Midbrain (tissue), 1 donor: ENCODE measurements at places on chromosomes 3 and 15.
A peak's percentile ranks its signal among the peaks of the same experiment; 100 is the strongest.

DNA sequence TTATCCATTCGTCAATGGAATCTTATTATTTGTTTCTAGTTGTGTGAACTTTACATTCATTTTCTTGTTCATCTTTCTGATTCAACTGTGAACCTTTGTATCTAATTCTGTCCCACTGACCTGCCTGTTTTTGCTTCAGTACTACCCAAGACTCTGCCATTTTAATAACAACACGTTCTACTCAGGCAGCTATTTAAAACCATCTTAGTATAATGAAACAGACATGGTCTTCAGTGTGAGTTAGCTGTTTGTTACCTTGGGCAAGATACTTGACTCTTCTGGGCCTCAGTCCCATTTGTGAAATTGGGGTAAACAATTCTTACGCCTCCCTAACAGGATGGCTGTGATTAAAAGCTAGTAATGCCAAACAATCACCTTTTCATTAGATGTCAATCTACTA, 1.6 kb downstream of the BTBD1 start:
- no peak for DNase-seq

GRCh38 chr3:47314056-47314764, 31.5 kb downstream of the KLHL18 start:
- DNase-seq, result no peak

DNA sequence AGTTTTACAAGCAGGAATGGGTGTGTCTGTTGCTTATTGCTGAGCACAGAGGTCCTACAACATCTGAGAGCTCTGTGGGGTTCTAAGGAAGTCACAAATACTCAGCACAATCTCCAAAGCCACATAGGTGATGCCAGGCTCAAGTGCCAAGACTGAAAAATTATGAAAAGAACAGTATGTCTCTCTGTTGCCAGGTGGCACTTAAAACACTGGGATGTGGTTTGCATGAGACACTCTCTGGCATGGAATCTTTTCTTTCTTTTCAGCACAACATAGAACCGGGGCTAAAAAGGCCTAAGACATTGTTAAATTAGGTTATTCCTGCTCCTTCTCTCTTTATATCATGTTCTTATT, 127.3 kb upstream of the PRICKLE2 start:
- DNase-seq, result no peak

DNA sequence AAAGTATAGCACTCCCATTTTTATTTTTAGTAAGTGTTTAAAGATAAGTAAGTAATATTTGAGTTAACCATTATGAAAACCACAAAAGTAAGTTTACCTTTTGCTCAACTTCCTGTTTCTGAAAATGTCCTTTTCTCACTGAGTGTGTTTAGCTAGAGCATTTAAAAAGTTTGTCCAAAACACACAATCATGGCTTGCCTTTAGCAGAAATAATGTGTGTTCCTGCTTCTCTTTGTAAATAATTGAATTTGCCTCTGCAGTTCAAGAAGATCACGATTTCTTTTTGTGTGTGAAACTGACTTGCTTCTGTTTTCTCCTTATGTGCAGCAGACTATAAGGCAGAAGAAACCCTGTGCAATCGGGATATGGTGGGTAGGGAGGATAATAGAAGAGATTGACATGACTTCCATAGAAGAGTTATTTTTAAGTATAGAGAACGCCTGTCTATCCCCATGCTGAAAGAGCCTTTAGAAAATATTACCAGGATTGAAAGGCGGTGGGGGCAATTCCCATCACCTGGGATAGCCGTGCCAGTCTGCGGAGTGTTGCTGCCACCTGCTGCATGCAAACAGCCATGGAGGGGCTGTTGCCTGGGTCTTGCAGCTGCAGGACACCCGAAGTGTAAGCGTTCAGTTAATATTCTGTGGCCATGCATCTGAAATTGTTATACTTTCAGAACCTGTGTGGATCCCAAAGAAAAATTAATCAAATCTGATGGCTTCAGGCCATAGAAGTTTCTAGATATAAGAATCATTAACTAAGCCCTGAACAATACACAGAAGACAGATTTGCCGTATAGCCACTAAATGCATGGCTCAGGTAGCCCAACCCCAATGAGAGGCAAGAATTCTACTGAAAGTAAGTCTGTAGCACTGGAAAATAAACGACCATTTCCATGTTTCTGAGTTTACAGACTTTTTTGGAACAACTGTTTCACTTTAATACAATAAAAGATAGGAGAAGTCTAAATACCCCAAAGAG, 2.4 kb upstream of the CD96 start:
- DNase-seq, result peak; percentile 20

GRCh38 chr3:9876991-9877390, 3.1 kb downstream of the CIDEC start:
- no peak for DNase-seq

GRCh38 chr15:38680775-38681174, 116.2 kb upstream of the RASGRP1 start:
- DNase-seq, result no peak

DNA sequence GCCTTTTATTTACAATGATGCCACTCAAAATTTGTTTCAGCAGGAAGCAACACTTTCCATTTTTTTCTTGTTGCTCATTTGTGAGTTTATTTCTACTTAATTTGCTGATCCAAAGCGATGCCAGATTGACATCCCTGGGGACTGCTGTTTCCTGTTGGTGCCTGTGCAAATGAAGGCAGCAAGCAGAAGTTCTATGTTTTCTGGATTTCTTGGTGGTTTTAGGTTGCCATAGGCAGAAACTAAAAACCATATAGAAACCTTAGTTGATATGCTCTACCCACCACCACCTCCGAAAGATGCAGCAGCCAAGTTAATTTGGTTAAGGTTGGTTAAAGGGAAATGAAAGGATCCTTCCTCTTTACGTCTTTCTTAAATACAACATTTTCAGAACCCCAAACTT, 356.2 kb downstream of the RBMS3 start:
- no peak for DNase-seq

DNA sequence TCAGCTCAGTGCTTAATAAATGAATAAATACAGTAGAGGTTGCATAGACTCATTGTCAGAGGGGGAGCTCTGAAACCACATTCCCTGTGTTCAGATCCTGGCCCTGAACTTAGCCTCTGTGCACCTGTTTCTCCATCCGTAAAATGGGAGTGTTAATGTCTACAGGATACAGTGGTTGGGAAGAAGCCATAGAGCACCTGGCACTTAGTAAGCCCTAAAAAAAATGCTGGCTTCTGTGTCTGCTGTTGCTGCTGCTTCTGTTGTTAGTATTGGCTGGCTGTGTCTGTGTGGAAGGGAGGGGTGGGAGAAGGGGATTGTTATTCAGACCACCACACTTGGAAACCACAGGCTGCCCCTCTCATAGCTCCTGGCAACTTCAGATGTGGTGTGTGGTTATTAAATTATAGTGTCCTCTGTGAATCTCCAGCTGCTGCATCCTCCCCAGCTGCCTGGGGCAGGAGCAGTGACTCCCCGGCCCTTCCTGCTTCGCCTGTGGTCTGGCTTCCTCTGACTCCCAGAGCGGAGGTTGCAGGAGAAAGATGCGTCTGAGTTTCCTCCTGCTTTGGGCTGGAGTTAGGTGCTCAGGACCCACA, 31.0 kb downstream of the FGD5 start:
- no peak for DNase-seq

GRCh38 chr3:132880986-132881385, 157.2 kb upstream of the TMEM108 start:
- DNase-seq, result no peak

DNA sequence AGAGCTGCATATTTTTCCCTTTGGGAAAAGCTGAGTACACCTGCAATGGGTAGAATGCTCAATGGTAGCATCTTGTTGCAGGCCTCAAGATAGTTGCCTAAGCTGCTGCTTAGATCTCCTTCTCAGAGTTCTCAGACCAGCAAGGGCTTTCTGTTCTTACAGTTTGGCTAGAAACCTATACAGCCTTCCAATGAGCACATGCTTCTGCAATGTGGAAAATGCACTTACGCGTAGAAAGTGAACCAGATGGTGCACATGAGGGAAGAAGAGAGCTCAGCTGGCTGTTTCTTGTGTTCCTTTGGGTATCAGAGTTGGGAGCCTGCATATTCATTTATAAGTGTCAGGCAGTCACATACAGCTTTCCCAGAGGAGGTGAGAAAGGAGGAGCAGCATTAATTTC, 136.4 kb downstream of the B3GALNT1 start:
- DNase-seq, result no peak

DNA sequence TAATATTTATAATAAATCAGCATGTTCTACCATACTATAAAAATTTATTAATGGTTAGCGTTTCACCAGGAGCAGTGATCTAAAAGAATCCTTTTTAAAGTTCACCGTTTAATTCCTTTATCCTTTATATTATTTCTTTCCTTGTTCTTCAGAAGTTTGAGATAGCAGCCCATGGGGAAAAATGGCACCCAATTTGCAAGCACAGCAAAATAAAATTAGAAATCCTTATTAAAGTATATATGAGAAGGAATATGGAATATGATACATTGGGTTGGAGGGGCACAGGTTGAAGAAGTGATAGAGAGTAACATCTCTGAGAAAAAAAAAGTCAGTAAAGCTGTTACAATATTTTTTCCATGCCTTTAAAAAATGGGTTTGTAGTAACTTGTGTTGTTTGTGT, 892.0 kb downstream of the NAALADL2 start:
- no peak for DNase-seq

DNA sequence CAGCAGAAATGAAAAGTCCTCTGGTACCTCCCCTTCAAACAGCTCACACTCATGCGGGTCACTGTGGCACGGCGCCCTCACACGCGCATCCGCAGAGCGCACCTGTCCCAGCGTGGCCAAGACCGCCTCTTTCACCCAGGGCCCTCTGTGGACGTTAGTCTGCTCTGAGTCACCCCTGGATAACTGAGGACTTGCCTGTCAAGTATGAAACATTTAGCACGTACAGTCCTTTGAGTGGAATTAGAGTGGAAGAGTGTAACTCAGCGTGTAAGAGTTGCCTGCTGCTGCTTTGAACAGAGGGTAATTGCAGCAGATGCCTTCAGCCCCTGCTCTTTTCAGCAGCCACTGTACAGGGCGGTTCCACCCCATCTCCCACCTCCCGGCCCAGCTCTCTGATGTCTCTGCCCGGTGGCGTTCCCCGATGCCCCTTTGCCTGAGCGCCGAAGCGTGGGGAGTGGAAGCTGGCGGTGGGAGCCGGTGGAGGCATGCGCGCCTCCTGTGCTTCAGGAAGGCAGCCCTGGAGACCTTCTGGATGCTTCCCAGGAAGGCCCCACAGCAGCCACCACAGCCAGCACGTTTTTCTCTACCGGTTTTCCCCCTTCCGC, 23.0 kb downstream of the CPN2 start:
- DNase-seq, result no peak

- no peak for DNase-seq
Observed at GRCh38 chr3:43215663-43216275, 70.6 kb upstream of the SNRK start.

- no peak for DNase-seq
Observed at GRCh38 chr15:70714565-70714964, 48.8 kb downstream of the UACA start.

DNA sequence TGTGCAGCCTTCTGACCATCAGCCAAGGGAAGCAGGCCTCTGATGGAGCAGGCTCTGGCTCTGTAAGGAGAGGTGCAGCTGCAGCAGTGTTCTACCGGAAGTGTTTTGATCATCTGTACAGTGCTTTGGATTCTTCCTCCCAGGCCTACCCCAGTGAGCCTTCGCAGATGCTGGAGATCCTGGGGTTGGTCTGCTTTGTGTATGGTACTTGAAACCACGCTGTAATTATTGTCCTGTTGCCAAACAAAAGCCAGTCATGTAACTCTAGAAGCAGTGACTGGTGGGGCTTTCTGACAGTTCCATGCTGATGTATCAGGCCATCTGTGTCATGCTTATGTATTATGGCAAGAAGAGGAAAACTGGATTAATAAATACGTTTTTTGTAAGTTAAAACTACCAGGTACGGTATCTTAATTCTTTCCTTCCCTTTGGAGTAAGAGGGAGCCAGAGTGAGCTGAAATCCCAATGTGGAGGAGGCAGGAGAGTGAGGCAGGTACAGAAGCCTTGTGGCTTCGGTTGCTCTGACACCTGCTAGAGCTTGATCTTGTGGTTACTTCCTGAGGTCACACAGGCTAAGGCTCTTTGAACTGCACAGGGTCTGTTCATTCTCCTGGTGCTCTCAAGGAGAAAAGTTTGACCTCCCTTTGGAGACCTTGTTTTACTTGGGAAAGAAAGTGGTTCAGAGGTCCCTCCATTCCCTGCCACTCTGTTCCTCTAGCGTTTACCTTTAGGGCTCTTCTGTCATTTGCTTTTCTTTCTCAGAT, 3.7 kb downstream of the TMEM42 start:
- no peak for DNase-seq

DNA sequence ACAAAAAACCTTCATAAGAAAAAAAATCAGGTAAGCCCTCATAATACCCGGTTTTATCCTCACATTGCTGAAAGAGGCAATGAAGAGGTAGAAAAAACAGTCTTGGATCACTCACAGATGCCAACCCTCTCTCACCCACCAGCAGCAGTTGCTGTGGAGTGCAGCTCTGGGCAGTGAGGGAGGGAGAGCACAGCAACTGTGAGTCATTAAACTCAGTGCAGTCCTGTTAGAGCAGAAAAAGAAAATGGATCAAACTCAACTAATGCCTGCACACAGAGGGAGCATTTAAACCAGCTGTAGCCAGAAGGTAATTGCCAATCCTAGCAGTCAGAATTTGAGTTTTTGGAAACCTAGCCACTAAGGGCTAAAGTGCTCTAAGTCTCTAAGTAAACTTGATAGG, 1050.6 kb upstream of the ALCAM start:
- no peak for DNase-seq

GRCh38 chr3:52277972-52278509, 408 bp downstream of the WDR82 start:
- DNase-seq, result no peak

DNA sequence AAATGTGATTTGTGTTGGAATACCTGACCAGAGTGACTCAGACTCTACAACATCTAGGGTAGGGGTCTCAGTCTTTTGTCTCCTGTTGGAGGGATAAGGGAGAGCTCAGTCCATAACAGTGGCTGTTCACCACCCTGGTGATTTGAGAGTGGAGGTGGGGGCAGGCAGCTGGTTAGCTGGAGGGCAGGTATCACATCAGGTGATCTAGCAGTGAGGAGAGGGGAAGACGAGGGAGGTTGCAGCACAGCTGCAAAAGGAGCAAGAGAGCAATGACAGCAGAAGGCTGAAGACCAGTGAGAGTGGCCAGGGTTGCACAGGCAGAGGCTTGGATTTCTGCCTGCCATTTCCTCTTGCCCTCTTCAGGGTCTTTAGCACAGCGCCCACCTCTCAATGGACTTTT, 38.4 kb downstream of the PLCL2 start:
- no peak for DNase-seq

GRCh38 chr3:9064850-9065249, 101.6 kb upstream of the RAD18 start:
- no peak for DNase-seq

- no peak for DNase-seq
Observed at GRCh38 chr3:12218161-12218560, 59.4 kb upstream of the TIMP4 start.
